ENCODE measurements at places on chromosomes 7 and 10.

- DNase-seq: no peak
Observed at GRCh38 chr10:72792288-72792687, 100.3 kb downstream of the MCU start.

GRCh38 chr10:128287921-128288320 is 161.7 kb upstream of the MKI67 start:
- no peak for DNase-seq

DNA sequence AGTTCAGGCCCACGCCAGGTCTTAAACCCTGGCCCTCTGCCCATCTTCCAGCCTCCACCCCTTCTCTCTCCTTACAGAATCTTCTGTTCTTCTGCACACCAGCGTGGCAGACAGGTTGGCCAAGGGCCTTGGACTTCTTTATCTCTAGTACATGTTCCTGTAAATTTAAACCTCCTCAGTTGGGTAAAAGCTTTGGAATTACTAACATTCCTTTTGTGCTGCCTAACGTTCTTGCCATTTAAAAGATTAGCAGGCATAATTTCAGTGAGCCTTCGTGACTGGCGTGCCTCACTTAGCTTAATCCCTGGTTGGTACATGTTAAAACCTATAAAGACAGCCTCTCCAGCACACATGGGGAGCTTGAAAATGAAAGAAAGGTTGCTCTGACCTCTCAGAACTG is 192.2 kb downstream of the CUX1 start:
- DNase-seq: no peak

DNA sequence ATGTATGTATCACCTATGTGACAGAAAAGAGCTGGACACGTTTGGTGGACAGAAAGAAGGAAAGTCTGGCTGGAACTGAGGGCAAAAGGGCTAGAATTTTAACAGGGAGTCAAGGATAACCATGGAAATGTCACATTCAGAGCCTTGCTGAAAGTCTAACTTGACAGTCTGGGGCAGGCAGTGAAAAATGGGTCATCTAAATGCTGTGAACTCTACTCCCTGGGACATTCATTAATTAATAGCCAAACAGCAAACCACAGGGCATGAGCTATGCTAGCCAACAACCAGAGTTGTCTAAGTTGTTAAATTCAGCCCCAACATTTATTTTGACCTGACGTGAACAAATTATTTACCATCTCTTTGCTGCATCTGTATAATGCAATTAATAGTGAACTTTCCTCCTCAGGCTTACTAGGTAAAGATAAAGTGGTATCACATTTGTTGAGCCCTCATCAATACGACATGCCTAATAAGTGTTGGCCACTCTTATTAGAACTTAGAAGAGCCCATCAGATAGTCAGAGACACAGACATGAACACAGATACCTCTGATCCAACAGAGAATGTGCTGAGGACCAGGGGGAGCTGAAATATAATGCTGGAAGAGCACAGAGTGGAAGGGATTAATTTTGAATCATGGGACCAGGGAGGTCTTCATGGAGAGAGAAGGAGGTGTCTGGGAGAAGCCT is 109.9 kb downstream of the SORCS1 start:
- no peak for DNase-seq

- no peak for DNase-seq
Observed at GRCh38 chr10:133143546-133143945, 16.5 kb upstream of the KNDC1 start.

All from CD4-positive, alpha-beta T cell treated with Interleukin-6 for 4 hours (primary cell).